CD4-positive, alpha-beta T cell treated with Interleukin-6 for 4 hours (primary cell): ENCODE measurements at places on chromosomes 4 and X.

DNA sequence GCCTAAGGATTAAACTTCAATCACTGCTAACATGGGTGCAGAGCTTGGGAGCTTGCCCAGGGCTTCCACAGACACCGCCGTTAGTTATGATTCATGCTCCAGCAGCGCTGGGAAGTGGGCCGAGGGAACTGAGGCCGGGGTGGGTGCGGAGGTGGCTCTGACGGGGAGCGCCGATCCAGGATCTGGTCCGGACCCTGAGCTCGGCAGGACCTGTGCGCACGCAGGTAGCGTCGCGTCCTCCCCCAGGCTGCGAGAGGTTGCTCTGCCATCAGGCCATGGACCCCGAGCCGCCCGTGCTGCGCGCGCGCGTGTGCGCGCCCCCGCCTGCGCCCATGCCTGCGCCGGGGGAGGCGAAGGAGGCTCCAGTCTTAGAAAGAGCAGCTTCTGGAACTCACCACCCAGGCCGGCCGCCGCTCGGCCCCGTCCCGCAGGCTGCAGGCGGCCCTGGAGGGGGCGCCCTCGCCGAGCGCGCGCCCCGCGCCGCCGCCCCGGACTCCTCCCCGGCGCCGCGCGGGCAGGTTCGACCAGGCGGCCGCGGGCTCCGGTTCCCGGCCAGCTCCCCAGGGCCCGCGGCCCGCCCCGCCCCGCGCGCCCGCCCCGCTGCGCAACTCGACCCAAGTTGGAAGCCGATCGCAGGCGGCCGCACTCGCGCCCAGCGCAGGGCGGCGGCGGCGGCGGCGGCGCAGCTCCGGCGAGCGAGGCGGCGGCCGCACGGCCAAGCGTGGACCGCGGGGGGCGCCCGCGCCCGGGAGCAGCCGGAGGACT is 732 bp upstream of the ADRA2C start:
- DNase-seq = no peak

DNA sequence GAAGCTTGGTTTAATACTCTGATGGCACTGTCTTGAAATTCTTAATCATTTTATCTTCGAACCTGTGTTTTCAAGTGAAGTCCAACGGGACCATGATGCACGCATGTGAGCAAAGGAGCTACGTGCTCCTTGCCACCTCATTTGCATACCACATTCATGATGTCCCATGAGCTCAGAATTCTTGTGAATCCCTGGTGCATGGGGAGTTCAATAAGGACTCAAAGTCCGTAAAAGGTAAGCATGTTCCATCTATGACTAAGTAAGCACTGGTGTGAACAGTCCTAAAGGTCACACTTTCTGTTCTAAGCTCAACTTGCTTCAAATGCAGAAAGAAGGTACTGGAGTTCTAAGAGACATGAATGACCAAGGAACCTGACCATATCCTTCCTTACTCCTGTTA is 13.1 kb upstream of the GPM6B start:
- DNase-seq = no peak

DNA sequence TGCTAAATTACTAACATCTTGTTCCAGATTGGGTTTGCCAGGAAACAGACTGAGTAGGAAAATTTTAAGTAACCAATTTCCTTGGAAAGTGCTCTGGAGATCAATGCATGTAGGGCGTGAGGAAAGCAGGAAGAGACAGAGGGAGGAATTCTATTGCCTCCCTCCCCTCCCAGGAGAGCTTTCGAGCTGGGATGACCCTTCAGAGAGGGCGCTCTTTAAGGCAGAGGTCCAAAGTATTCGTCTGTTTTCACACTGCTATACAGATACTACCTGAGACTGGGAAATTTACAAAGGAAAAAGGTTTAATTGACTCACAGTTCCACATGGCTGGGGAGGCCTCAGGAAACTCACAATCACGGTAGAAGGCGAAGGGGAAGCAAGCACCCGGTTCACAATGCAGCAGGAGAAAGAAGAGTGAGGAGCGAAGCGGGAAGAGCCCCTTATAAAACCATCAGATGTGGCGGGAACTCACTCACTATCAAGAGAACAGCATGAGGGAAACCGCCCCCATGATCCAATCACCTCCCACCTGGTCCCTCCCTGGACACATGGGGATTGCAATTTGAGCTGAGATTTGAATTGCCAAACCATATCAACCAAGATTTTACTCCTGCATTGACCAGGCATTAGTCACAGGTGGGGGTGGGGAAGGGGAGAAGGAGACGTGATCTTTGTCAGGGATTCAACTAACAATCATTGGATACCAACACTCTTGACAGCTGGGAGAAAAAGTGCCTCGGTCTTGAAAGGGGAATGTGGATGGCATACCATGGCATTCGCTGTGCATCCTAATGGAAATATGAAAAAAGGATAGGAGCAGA is 63.8 kb downstream of the SLITRK2 start:
- DNase-seq = no peak

- no peak for DNase-seq
Observed at GRCh38 chr4:153582954-153583702, 101.0 kb upstream of the TLR2 start.

DNA sequence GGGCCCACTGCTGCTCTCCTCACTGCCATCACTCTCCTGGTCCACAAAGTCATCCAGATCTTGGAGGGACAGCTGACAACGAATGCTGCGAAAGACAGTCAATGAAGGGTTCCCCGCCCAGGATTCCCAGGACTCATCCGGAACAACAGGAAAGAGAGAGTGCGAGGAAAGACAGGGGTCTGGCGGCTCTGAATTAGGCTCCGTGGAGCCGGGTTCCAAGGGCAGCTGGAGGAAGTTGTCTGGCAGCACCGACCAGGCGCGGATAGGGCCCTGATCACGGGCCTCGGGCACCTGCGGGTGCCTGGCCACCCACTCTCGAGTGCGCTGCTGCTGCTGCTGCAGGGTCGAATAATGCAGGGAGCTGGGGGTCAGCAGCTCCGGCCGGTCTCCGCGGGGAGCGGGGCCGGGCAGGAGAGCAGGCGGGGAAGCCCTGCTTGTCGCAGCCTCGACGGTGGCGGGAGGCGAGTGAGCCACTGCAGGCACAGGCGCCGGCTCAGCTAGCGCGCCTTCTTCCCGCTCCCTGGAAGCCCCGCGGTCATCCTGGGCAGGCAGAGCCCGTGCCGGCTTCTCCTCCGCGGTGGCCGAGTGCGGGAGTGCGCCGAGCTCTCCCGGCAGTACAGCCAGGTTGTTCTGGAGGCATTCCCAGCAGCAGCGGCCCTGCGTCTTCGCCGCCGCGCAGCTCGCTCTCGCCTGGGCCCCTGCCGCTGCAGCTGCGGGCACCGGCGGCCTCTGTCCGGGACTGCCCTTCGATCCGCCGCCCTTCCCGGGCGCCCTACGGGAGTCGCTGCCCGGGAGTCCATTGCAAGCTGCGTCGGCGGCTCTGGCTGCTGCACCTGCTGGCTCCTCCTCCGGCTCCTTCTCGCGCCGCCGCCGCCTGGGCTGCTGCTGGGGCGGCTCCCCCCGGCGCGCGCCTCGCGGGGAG is 1.1 kb downstream of the SOWAHB start:
- peak; percentile 45 for DNase-seq

GRCh38 chr4:37662861-37663390 is 23.2 kb downstream of the RELL1 start:
- DNase-seq = no peak

GRCh38 chrX:103329991-103330390 is at the start of gene TCEAL7:
Gene TCEAL7, plus strand, starts transcription at chrX:103330239. Its CDS starts 1,165 bp downstream, at chrX:103331404.
- DNase-seq = no peak

- no peak for DNase-seq
Observed at GRCh38 chr4:150382028-150382427, 199.9 kb upstream of the MAB21L2 start.

GRCh38 chr4:8115916-8116315 is 42.7 kb downstream of the ABLIM2 start:
- no peak for DNase-seq

GRCh38 chrX:108064613-108065012 is 19.7 kb downstream of the VSIG1 start:
- no peak for DNase-seq

DNA sequence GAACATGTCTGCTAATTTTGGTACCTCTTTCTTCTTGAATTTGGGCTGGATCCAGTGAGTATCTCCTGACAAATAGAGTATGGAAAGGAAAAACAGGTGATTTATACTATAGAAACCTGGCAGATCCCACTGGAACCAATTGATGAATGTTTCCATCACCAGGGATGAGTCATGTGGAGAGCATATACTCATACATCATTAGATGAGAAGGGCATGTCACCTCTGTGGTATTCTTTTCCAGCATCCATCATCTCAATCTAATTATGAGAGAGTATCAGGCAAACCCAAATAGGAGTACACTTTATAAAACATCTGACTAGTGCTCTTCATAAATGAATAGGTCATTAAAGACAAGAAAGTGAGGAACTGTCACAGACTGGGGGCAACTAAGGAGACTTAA is 90.7 kb downstream of the CLDN22 start:
- no peak for DNase-seq

- DNase-seq = no peak
Observed at GRCh38 chr4:54058171-54058570, 6.2 kb downstream of the CHIC2 start.

GRCh38 chrX:24169211-24169610 is 19.7 kb downstream of the ZFX start:
- no peak for DNase-seq

DNA sequence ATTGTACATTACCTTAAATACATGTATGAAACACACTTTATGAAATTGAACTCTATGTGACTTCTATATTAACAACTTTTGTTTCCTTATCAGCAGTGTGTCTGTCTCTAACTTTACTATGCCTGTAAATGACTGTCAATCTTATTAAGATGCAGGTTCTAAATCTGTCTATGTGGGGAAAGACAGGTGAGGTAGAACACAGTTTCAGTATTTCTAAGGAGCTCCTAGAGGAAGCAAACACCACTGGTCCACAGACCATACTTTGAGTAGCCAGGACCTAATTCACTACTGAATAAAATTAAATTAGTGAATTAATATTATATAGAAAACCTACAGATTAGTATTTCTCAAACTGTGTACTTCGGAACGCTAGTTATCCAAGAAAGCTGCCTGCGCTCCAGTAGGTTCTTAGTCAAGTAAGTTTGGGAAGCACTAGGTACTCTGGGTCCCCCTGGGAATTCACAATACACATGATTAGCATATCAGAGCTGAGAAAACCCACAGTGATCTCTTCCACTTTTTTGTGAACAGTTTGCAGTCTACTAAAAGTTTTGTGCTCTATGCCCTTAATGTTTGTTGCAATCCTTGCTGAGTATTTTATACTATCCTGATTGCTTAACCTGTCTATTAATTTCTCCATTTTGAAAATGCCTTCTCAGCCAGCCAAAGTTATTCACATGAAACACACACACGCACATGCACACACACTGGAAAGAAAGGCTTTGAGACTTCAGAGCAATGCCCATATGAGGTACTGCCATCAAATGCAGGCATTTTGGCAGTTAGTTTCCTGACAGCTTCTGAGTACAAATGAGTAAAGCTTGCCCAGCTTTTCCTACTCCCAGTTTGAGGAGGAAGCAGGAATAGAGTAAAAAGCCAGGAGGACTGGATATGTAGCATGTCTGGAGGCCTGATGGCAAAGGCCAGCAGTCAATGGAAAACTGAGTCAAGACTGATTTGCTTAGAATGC is 133.6 kb upstream of the CPEB2 start:
- no peak for DNase-seq

DNA sequence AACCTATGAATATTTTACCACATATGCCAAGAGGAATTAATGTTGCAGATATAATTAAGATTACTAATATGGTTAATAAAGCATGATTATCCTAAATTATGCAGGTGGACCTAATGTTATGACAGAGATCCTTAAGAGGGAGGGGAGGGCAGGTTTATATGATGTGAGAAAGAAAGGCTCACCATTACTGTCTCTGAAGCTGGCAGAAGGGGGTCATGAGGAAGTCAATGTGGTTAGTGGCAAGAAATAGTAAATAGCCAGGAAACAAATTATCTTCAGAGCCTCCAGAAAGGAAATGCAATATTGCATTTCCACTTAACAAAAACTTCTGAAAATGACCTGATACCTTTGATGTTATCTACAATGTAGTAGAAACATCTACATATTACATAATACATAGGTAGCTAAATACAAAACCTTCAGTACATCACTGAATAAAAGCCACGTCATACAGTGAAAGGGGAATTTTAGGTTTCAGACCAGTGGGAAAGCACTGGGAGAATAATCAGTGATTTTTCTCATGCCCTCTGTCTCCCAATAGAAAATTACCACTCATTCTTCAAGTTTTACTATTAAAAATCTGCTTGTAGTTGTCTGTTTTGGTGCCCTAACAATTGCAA is 609.2 kb downstream of the SPOCK3 start:
- no peak for DNase-seq

- peak; percentile 2 for DNase-seq
Observed at GRCh38 chrX:85244450-85245211, 840 bp downstream of the ZNF711 start.

- DNase-seq = no peak
Observed at GRCh38 chrX:28595346-28595745, 8.1 kb downstream of the IL1RAPL1 start.

- no peak for DNase-seq
Observed at GRCh38 chr4:81030981-81031791, 678 bp downstream of the BMP3 start.

DNA sequence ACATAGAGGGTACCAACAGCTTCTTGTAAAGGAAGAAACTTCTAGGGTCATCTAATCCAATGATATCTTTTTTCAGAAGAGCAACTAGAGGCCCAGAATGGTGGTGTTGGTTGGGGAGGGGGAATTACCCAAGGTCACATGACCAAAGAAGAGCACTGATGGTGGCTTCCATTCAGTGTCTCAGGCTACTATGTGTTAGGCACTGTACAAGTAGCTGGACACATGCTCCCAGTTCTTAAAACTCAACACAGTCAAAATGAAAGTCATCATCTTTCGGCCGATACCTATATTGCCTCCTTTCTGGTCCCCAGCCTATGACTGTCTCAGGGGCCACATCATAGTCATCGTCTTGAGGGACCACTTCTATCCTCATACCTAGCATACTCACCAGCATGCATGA is 88.1 kb downstream of the ARHGAP6 start:
- no peak for DNase-seq

GRCh38 chrX:123878252-123878721 is 18.4 kb downstream of the XIAP start:
- no peak for DNase-seq

DNA sequence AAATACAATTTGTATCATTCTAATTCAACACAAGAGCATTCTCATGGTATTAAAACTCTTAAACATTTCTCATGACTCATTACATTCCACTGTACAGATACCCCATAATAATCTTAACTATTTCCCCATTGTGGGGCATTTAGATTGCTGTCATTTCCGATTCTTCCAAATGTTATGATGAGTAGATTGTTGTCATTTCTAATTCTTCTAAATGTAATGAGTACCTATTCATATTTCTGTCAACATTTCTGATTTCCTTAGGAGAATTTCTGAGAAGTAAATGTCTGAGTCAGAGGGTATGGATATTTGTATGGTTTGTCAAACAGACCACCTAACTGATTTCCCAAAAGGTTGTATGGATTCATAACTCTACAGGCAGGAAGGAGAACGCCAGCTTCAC is 8.3 kb downstream of the S100G start:
- DNase-seq = no peak

- no peak for DNase-seq
Observed at GRCh38 chr4:117425636-117426035, 340.3 kb upstream of the TRAM1L1 start.

GRCh38 chrX:30308263-30309138 is 689 bp downstream of the NR0B1 start:
- DNase-seq = no peak

GRCh38 chrX:108558217-108558616 is 118.6 kb downstream of the COL4A5 start:
- no peak for DNase-seq

- DNase-seq = no peak
Observed at GRCh38 chr4:86876894-86877685, 15.1 kb downstream of the C4orf36 start.

- no peak for DNase-seq
Observed at GRCh38 chr4:142528433-142528832, 317.7 kb downstream of the INPP4B start.

GRCh38 chr4:36794716-36795115 is 449.8 kb upstream of the NWD2 start:
- no peak for DNase-seq
